MV-4-11 (cell line): ENCODE measurements at places on chromosomes 16 and 17.
A peak's percentile ranks its signal among the peaks of the same experiment; 100 is the strongest.

DNA sequence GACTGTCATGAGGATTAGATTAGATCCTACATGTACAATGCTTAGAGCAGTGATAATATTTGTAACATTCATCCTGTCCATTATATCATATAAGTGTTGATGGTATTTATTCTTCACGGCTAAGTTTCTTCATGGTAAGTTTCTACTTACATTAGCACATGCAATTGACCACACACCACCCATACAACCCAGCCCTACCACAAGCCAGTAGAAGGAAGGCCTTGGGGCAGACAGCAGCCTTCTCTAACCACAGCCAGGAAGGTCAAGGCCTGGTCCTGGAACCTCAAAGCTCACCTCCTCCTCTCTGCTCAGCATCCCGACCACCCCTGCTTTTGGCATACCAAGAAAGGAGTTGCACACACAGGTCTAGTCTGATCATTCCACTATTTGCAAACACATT, 245.2 kb upstream of the SDK2 start:
- peak; percentile 30 for DNase-seq

DNA sequence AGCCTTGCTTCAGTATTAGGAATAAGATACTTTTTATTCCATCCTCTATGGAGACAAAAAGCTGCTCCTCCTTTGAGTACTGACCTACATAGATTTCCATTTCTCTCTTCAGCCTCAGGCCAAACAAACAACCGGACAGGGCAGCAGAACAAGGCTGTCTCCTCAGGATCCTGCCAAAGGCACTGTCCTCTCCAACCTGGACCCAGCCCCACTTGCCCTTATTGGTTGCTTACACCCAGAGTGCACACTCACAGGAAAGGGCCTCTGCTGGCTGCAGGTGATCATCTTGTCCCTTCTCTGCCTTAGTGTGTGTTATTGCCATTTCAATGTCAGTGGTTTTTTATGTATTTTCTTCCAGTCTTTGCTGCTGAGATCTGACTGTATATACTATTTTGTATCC, 26.6 kb downstream of the LIG3 start:
- DNase-seq, result no peak

DNA sequence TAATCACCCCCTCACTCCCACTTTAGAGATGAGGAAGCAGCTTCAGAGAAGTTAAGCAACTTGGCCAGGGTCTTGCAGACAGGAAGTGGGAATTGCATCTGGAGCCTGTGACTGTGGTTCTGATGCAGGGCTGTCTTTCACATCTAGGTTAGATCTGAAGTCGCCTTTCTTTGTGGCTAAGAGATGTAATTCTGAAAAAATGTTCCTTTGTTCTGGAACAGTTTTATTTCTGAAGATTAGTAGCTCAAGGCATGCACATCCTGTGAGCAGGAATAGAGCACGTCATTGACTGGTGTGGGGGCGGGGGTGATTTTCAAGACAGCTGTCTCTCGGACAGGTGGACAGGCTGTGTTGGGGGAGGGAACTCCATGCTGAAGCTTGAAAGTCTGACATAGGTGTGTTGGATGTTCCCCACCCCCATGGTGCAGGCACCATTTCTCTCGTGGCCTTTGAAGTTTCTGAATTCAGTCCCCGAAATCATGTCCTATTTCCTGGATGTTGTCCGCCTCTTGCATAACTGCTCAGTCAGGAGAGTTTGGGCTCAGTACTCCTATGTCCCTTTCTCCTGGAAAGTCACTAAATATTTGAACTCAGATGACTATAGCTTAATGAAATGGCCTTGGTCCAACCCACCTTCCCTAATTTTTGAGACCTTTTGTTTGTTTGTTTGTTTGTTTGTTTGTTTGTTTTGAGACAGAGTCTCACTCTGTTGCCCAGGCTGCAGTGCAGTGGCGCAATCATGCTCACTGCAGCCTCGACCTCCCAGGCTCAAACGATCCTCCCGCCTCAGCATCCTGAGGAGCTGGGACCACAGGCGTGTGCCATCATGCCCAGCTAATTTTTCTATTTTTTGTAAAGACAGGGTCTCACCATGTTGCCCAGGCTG, 21.0 kb upstream of the HERPUD1 start:
- peak; percentile 96 for DNase-seq

GRCh38 chr16:2769100-2769529, 8.0 kb downstream of the ELOB start:
- no peak for DNase-seq

GRCh38 chr17:70172923-70173322, 3.6 kb downstream of the KCNJ2 start:
- DNase-seq, result peak; percentile 43

DNA sequence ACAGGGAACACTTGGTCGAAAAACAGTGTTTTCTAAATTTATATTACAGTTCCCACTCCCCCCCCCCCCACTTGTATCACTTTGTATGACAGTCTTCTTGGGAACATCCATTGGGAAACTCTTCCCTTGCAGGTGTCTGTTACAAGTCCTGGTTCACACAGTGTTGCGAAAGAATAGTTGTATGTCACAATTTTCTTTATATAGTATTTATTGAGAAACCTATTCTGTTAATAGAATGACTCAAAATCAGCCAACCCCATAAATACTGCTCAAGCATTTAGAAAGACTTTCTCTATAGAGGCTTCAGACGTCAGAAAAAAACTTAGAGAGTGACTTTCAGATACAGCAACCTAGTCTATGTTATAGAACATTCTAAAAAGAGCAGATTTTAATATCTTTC, 414.4 kb downstream of the WWOX start:
- peak; percentile 30 for DNase-seq

GRCh38 chr17:79838522-79839274, 542 bp downstream of the CBX4 start:
- DNase-seq, result peak; percentile 45

- peak; percentile 20 for DNase-seq
Observed at GRCh38 chr17:2056206-2057174, 1.6 kb downstream of the HIC1 start.

DNA sequence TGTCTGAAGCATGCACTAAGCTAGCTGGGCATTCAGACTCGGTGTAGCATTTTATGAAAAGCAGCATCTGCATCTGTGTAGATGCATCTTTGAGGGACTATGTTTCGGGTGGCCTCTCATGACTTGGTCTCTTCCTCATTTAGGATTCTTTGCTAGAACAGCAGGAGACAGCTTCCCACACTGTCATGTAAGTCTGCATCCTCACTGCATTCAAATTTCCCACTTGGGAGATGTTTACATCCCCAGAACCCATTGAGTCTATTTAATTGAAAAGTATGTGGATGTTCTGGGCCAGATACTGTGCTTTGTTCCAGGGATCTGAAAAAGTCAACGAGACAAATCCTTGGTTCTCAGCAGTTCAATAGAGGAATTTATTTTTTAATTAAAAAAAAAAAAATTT, 198.6 kb upstream of the EEF2KMT start:
- DNase-seq, result no peak

DNA sequence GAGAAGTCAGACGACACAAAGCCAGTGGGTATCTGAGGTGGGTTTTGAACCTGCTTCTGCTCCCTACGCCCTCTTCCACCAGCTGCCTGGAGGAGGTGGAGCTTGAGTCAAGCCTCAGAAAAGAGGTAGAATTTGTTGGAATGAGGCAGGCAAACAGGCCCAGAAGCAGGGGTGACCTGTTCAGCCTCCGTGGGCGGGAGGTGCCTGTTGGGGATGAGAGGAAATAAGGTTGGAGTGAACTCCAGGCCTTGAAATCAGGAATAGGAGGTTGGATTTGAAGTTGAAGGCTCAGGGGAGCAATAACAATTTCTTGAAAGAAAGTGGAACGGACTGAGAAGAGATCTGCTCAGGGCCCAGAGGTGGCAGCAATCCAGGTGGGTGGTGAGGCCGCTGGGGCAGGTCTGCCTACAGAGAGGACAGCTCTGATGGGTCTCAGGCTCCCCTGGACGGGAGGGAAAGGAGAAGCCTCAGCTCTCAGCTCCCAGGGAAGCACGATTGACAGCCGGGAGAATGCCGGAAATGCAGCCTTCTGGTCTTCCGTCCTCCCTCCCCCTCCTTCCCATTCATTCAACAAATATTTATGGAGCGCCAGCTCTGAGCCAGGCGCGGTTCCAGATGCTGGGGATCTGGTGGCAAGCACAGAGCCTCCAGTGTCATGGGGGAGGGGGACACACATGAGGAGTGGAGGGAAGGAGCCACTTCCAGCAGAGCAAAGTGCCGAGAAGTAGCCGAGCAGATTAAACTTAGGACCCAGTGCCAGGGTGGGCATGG, 61.9 kb upstream of the CIBAR2 start:
- DNase-seq, result no peak

GRCh38 chr16:1285669-1286512, 23.5 kb upstream of the UBE2I start:
- no peak for DNase-seq
